Heart left ventricle (tissue), 16 donors: ENCODE measurements at places on chromosomes 6 and 20.

DNA sequence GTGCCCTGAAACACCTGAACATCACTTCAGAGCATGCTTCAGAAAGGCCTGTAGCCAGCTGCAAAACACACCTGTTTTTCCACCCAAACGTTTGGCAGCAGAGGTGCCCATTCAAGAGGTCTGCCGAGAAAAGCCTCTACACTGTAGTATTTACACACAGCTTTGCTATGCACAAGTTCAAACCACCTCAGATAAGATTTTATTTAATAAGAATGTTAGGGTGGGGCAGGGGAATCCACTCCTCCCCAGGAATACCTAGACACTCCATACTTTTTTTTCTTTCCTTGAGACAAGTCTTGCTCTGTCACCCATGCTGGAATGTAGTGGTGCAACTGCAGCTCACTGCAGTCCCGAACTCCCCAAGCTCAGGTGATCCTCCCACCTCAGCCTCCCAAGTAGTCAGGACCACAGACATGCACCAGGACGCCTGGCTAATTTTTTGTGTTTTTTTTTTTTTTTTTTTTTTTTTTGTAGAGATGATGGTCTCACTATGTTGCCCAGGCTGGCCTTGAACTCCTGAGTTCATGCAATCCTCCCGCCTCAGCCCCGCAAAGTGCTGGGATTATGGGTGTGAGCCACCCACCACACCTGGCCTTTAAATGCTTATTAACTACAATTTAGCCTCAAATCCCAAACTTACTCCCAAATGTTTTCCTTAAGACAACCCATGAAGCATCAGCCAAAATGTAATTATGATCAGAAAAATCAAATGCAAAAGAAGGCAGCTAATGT is 9.7 kb downstream of the MRPL14 start:
- no peak for DNase-seq
- H3K27ac ChIP-seq, result no peak overlapping the region
- H3K27me3 ChIP-seq, result no peaks in the 10 kb centered on the region
- H3K4me3 ChIP-seq, result no peak overlapping the region
- H3K36me3 ChIP-seq, result peaks cover 5% of the 10 kb centered on the region

- H3K4me1 ChIP-seq, result peaks cover 14% of the 10 kb centered on the region
- H3K27me3 ChIP-seq, result no peaks in the 10 kb centered on the region
- H3K27ac ChIP-seq, result peak overlapping the region; percentile 99
Measured at GRCh38 chr6:159762681-159763293, 942 bp downstream of the ACAT2 start.

DNA sequence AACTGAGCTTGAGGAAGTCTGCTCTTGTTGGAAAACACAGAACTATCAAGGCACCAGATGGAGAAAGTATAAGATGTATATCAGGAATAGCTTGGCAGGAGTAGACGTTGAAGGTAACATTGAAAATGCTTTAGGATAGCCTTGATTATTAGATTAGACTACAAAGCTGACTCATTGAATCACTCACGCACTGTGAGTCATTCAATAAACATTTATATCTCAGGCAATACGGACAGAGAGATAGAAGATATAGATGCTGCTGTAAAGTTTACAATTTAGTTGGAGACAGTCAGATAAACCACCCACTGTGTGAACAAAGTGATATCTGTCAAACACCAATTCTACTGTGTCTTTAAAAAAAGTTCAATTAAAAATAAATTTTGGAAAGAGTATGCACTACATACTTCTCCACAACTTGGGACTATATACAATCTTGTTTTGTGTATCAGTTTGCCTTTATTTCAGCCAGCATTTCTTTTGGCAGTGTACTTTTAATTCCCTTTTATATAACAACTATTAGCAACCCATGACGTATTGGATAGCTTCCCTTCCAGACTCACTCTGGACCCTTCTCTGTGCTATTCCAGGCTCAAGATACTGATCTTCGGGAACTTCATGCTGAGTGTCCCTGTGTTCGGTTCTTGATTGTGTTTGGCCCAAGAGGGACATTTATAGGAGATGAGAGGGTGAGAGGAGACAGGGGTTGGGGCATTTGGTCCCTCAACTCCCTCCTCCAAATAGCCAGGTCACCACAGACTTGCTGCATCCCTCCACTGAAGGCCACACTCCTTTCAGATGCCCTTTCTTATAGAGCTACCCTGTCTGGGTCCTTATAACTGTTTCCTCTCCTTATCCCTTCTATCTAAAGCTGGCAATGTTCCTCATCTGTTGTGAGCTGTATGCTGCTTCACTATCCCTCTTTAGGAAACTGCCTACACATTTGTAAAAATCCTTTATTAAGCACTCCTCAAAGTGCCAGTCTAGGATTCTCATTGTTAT is 176.6 kb upstream of the PTPRK start:
- H3K27ac ChIP-seq, result no peak overlapping the region
- H3K27me3 ChIP-seq, result no peaks in the 10 kb centered on the region
- no peak overlapping the region for H3K4me3 ChIP-seq

DNA sequence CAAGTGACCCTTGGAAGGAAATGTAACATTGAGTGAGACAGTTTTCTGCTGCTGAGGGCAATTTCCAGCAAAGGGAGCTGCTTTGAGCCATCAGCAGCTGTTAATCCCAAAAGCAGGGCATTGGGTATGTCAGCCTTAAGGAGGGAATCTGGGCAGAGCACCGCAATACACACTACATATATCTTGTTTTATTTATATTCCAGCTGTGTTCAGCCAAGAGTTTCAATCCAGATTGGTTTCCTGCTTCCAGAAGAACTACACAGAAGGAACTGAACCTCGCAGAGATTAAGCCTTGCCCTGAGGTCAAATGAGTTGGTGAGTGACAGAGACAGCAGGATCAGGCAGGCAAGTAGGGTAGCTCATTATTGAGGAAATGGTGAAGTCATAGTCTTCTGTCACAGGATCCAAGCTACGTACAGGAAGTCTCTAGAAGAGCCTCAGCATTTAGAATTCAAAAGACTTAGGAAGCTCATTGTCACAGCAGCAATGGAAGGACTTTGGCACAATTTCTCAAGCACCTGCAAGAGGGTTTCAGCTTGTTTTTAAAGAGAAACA is 109.9 kb upstream of the HEY2 start:
- no peak overlapping the region for H3K27ac ChIP-seq
- H3K4me1 ChIP-seq, result no peaks in the 10 kb centered on the region
- no peaks in the 10 kb centered on the region for H3K36me3 ChIP-seq
- no peaks in the 10 kb centered on the region for H3K27me3 ChIP-seq
- DNase-seq, result no peak

DNA sequence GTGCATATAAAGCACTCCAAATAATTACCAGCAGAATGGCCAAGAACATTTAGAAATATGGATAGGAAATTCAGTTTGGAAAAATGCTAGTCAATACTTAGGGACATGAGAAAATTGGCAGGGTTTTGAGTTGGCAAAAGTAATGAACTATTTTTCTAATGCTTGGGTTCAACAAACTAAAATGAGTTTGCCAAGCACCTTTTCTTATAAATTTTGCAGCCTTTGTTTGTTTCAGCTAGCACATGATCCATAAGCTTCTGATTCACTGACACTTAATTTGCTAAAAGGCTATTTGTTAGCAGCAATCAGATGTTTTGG is 324.8 kb downstream of the QKI start:
- no peaks in the 10 kb centered on the region for H3K4me1 ChIP-seq
- no peaks in the 10 kb centered on the region for H3K36me3 ChIP-seq

- no peaks in the 10 kb centered on the region for H3K36me3 ChIP-seq
- no peak overlapping the region for H3K4me3 ChIP-seq
Measured at GRCh38 chr6:100901582-100901981, 20.5 kb upstream of the ASCC3 start.

DNA sequence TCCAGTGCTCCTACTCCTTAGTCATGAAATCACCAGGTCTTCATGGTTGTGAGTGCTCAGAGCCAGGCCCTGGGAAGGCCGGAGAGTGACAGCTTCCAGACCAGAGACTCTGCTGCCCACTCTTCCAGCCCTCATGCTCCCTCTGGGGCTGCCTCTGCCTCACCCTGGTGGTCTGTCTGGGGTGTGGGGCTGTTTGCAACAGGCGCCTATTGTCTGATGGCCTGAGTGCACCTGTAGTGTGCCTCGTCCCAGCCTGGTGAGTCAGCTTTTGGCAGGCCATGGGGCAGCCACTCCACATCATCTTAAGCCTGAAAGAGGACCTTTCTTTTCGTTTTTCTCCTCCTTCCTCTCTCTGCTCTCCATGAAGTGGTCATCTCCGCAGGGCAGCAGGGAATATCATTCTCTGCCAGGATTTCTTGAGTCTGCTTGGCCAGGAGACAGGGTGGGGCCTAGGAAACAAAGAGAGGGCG is 173.8 kb downstream of the VEGFA start:
- no peak overlapping the region for H3K4me3 ChIP-seq
- H3K27me3 ChIP-seq, result no peaks in the 10 kb centered on the region
- H3K27ac ChIP-seq, result no peak overlapping the region
- no peaks in the 10 kb centered on the region for H3K36me3 ChIP-seq
- DNase-seq, result no peak
- no peaks in the 10 kb centered on the region for H3K4me1 ChIP-seq

DNA sequence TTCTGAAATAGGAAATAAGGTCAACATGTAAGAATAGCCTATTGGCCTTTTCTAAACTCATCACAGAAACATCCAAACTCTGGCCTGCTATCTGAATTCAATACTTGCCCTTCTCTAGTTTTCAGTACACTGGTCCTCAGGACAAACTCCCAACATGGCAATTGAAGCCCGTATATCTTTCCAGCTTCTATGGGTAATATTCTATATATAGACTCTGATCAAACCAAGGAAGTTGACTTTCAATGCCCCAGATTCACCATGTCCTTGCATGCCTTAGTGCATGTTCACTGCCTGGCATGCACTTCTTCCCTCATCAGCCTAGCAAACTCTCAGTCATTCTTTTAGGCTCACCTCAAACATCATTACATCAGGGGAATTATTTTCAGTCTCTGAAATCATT is 73.2 kb downstream of the RSPO3 start:
- H3K4me3 ChIP-seq, result no peak overlapping the region
- no peaks in the 10 kb centered on the region for H3K27me3 ChIP-seq
- no peak for DNase-seq
- H3K27ac ChIP-seq, result peak overlapping the region; percentile 11

- DNase-seq, result no peak
- no peak overlapping the region for H3K4me3 ChIP-seq
- H3K36me3 ChIP-seq, result no peaks in the 10 kb centered on the region
- no peaks in the 10 kb centered on the region for H3K27me3 ChIP-seq
Measured at GRCh38 chr6:5141046-5141445, 55.9 kb downstream of the PPP1R3G start.

GRCh38 chr6:90495216-90495817 is 91.6 kb downstream of the MAP3K7 start:
- DNase-seq, result no peak
- no peaks in the 10 kb centered on the region for H3K27me3 ChIP-seq
- no peaks in the 10 kb centered on the region for H3K4me1 ChIP-seq
- no peak overlapping the region for H3K27ac ChIP-seq
- no peak overlapping the region for H3K4me3 ChIP-seq

DNA sequence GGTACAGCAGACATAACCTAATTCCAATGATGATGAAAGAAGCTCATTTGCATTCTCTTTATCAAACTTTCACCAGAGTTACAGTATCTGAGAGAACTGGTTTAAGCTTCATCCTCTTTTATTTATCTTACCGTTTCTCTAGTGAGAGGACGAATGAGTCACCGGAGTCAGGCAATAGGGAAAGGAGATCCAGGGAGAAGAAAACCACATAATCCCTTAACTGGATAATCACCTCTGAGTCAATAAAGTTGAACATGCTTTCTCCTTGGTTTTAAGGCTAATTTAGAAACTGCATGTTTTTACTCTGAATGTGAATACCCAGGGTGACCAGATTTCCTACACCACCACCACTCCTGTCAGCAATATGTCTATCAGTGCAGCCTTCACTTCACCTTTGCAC is 313.7 kb upstream of the TBX18 start:
- H3K27me3 ChIP-seq, result no peaks in the 10 kb centered on the region
- no peak for DNase-seq
- no peak overlapping the region for H3K4me3 ChIP-seq

DNA sequence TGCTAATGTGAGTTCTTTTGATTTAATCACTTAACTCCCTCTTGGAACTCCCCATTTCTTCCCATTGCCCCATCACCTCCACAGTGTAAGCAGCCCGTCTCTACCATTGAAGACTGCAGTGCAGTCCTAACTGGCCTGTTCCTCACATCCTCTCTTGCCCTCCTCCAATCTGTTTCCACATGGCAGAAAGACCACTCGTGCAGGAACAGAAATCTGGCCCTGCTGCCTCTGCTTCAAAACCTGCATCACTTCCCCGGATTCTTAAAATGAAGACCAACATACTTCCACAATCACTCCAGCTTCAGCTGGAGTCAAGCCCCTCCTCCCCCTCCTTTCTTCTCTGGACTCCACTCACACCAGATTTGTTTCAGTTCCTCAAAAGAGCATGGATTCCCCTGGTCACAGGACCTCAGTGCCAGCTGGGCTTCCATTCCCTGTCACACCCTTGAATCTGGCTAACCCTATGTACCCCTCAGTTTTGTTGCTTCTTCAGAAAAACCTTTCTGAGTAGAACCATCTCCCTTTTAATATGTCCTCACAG is 802.3 kb downstream of the MAFB start:
- no peak overlapping the region for H3K27ac ChIP-seq
- DNase-seq, result peak; percentile 38
- no peaks in the 10 kb centered on the region for H3K36me3 ChIP-seq
- H3K4me3 ChIP-seq, result no peak overlapping the region
